Heart left ventricle (tissue), 16 donors: ENCODE measurements at places on chromosomes 4 and X. TPM values are rescaled to one million over a fixed set of nuclear protein-coding genes. Genes with fewer than 3 reads are reported as not detected.
A peak's percentile ranks its signal among the peaks of the same experiment; 100 is the strongest.

The CCNA2 gene
- not detected for total RNA-seq

- H3K4me1 ChIP-seq: peaks cover 5% of the 10 kb centered on the region
- H3K27ac ChIP-seq: peak overlapping the region; percentile 43
- DNase-seq: peak; percentile 25
- H3K27me3 ChIP-seq: no peaks in the 10 kb centered on the region
These were observed 210.7 kb downstream of the PDGFRA start for GRCh38 chr4:54439831-54440243.

DNA sequence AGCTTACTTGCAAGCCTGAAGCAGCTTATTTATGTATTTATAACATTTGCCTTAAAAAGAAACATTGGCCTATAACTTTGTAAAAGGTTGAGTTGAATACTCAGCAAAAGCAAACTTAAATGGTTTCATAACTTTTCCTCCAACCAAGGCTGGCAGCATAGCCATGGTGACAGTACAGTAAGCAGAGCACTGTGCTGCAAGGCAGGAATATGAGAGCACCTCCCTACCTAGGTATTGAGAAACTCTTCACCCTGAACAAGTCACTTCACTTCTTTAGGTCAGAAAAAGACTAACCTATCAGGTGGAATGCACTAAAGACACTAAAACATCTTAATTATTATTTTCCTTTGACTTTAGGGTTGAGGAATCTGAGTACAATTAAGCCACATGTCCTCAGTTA, 63.9 kb upstream of the GYPA start:
- no peaks in the 10 kb centered on the region for H3K36me3 ChIP-seq
- H3K27ac ChIP-seq: no peak overlapping the region
- no peaks in the 10 kb centered on the region for H3K4me1 ChIP-seq
- no peak overlapping the region for H3K4me3 ChIP-seq
- no peak for DNase-seq
- no peaks in the 10 kb centered on the region for H3K27me3 ChIP-seq

DNA sequence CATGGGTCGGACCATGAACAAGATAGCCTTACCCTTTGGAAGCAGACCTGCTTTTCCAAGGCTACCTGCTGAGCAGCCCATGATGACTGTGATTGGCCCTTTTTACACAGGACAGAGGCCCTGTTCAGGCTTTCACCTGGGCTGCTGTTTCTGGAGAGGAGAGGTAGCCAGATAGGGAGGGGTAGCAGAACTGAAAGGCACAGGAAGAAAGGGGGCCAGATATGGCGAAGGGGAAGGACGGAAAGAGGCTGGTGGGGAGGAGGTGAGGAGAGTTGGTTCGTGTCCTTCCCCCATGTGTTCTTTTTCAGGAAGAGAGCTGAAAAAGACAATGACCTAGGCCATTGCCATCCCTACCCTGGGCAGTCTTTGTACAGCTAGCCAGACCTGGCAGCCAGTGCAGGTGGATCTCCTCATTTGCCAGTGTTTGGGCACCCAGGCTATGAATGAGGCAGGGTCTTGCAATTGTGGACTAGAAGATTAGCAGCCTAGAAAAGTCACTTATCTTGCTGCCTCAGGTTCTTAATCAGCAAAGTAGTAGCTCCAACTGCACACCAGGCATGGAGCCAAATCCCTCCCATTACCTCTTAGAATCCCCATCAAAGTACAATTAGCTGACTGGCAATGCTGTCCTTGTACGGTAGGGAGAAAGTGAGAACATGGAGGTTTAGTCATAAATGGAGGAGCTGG, 139.6 kb downstream of the AMMECR1 start:
- H3K36me3 ChIP-seq: no peaks in the 10 kb centered on the region
- no peak for DNase-seq
- peaks cover 3% of the 10 kb centered on the region for H3K4me1 ChIP-seq
- no peak overlapping the region for H3K4me3 ChIP-seq
- peaks cover 3% of the 10 kb centered on the region for H3K27me3 ChIP-seq
- H3K27ac ChIP-seq: no peak overlapping the region

- no peak overlapping the region for H3K4me3 ChIP-seq
- H3K27ac ChIP-seq: no peak overlapping the region
- no peaks in the 10 kb centered on the region for H3K27me3 ChIP-seq
- no peaks in the 10 kb centered on the region for H3K4me1 ChIP-seq
- peaks cover 7% of the 10 kb centered on the region for H3K36me3 ChIP-seq
These were observed 20.3 kb downstream of the SHISA3 start for GRCh38 chr4:42417550-42417949.

DNA sequence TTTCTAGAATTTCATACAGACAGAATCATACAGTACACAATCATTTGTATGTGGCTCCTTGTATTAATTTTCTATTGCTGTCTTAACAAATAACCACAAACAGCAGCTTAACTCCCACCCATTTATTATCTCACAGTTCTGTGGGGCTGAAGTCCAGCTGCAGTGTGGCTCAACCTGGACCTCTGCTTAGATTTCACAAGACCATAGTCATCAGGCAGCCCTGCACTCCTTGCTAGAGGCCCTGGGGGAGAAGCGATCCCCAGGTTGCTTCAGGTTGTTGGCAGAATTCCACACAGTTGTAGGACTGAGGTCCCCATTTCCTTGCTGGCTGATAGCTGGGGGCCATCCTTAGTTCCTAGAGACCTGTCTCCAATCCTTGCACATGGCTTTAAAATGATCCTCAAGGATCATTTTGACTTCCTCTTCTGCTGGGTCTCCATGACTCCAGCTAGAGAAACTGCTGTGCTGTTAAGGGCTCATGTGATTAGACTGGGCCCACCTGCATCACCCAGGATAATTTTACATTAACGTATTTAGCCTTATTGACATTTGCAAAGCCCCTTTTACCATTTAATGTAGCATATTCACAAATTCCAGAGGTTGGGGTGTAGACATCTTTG, 60.9 kb upstream of the SMAD1 start:
- DNase-seq: no peak
- no peak overlapping the region for H3K4me3 ChIP-seq
- H3K27me3 ChIP-seq: no peaks in the 10 kb centered on the region
- H3K27ac ChIP-seq: no peak overlapping the region
